NCI-H2081 (cell line): ENCODE measurements at places on chromosomes 6 and 20.

DNA sequence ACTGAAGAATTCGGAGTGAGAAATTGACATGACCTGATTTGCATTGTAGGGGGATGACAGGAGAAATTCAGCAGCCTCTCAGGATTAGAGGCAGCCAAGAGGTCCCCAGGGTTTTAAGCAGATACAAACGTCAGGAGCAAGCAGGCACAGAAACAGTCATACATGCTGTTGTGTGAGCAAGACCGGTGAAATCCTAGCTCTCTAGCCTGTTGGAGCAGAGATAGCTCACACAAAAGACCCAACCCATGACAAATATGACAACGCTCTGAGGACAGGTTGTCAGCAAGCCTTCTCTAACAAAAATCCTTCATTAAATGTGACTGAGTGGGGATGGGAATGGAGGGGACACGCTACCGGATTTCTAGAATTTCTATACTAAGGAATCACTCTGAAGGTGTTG is 23.0 kb upstream of the AKAP12 start:
- DNase-seq = no peak

DNA sequence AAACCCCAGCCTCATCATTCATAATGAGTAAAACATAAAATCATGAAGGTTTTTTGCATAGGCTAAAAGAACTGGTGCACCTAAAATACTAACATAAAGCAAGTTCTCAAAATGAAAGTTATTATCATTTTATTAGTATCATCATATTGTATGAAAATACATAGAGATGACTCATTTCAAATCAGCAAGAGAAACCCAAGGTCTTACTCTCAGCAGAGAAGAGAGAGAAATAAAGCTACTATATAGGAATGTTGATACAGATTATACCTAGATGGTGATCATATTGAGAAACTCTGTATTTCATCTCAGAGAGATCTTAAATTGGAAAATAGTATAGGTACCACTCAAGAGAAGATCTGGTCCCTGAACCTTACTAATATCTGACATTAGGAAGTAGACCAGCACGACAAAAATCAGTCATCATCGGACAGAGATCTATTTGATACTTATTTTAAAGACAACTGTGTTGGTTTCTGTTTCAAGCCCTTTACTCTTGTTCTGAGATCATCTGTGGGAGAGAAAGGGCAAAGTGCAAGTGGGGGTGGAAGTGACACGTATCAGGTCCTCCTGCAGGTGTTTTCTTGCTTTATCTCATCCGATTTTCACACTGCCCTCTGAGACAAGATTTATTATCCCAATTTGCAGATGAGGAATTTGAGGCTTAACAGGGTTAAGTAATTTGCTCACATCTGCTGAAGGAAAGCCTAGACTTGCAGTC is 532.3 kb downstream of the MAFB start:
- no peak for DNase-seq

- no peak for DNase-seq
Measured at GRCh38 chr6:37029249-37029971, 24.0 kb downstream of the FGD2 start.

GRCh38 chr6:157791450-157791849 is 31.6 kb upstream of the SNX9 start:
- peak; percentile 38 for DNase-seq

DNA sequence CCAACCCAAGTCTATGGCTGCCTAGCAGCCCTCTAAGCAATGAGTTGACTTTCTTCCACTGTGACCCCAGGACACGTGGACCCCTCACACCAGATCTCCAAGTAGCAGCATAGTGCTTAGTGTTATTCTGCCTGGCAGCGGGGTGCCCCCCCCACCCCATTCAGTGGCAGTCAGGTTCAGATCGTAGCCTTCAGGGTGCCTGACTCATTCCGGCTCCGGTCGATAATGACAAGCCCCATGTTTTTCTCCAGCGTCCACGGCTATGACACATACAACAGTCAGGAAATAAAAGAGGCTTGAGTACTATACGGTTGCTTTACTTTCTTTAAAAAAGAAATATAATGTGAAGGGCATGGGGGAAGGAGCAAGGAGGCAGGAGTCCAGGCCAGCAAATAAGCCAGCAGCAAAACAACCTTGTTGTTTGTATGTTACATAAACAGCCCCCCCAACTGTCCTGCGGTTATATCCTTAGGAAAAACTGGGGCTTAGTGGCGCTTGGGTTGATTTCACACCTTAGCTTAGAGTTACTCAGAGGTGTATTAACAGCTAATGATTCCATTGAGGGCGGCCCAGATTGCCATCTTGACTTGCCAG is 23.1 kb downstream of the GNAS start:
- DNase-seq = no peak

GRCh38 chr6:169172456-169172855 is 81.2 kb downstream of the THBS2 start:
- no peak for DNase-seq

GRCh38 chr6:138278326-138278725 is 60.0 kb upstream of the PBOV1 start:
- DNase-seq = no peak

DNA sequence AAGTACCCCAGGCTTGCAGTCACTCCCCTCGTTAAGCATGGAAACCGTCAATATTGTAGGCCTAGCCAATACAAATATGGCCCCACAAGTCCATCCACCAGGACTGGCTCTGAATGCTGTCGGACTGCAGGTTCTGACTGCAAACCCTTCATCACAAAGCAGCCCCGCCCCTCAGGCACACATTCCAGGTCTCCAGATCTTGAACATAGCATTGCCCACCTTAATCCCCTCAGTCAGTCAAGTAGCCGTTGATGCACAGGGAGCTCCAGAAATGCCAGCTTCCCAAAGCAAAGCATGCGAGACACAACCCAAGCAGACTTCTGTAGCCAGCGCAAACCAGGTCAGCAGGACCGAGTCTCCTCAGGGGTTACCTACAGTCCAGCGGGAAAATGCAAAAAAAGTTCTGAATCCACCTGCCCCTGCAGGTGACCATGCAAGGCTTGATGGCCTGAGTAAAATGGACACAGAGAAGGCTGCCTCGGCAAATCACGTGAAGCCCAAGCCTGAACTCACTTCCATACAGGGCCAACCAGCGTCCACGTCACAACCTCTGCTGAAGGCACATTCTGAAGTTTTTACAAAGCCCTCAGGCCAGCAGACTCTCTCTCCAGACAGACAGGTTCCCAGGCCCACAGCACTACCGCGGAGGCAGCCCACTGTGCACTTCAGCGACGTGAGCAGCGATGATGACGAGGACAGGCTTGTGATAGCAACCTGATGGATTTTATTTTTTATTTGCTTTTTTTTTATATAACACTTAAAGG is 126.2 kb upstream of the EDN1 start:
- no peak for DNase-seq

DNA sequence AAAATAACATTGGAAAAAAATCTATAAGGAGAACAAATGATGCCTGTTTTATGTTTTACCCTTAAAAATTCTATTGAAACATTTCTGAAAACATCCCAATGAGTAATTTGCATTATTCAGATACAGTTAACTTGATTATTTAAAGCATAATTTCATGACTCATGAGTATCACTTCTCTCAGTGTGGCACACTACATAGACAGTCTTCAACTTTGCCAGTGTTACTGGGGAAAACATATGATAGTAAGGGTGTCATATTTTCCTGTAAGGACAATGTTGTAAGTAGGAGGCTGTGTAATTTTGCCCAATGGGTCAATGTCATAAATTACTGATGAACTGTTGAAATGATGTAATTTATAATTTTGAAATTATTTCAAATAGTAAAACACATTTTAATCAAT is 125.5 kb downstream of the PHACTR1 start:
- DNase-seq = no peak

DNA sequence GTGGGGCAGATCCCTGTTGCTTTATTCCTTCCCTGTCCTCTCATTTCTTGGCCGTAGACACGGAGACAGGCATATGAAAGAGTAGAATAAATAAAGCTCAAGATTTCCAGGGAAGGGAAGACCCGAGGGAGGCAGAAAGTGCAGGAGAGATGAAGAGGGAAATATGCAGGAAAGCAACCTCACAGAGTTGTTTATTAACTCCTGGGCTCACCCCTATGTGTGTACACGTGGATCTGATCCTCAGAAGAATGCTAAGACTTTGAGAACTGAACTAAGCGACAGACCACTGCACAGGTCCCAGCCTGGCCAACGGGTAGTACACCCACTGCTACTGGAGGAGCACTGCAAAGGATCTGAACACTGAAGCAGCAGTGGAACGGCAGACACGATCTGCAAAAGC is 156.2 kb downstream of the KIF16B start:
- no peak for DNase-seq

DNA sequence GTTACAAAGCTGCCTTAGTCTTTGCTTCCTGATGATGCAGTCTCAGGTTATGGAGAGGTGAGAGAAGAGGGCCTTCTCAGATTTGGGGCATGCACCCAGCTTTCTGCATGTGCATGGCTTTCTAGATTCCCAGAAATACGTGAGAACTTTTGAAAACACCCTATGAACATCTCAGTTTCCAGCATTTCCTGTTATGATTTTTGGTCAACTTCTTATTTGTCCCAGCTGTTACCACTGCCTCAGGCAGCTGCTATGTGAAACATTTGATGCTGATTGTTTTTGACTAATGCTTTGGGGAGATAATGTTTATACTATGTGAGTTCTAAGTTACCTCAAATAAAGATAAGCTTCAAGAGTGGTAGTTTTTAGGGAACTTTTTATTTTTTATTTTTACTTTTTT is 9.5 kb upstream of the SNAP25 start:
- DNase-seq = no peak

GRCh38 chr20:57939499-57939898 is 229.7 kb upstream of the PMEPA1 start:
- no peak for DNase-seq
